ENCODE measurements at places on chromosomes 1 and 21. TPM values are rescaled to one million over a fixed set of nuclear protein-coding genes. Genes with fewer than 3 reads are reported as not detected.

DNA sequence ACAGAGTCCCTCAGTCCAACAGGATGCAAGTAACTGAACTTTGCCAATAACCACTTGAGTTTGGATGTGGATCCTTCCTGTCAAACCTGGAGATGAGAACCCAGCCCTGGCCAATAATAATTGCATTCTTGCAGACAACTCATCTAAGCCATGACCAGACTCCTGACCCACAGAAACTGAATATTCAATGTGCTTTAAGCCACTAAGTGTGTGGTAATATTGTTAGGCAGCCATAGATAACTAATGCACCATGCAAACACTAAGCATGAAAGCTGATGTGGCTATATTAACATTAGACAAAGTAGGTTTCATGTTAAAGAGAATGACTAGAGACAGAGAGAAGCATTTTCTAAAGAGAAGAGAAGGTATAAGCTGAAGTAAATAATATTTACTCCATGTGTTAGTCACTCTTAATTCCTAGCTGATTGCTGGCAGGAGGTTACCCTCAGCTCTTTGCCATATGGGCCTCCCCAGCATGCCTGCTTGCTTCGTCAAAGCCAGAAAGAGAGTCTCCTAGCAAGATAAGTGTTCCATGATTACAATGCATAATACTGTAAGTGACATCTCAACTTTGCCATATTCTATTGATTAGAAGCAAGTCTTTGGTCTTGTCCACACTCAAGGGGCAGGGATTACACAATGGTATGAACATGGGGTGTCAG, 276.4 kb upstream of the PLXNA2 start:
- no peak for DNase-seq

GRCh38 chr21:28923439-28923975, 69.2 kb downstream of the LTN1 start:
- DNase-seq, result no peak

HES3 gene
- not detected for total RNA-seq

MROH9 gene
- total RNA-seq, result not detected

MAP3K21 gene
- 1.0 TPM for total RNA-seq
